SK-N-SH treated with all-trans-retinoic acid at 6 μM for 48 hours (cell line): ENCODE measurements at places on chromosomes 4 and X.

DNA sequence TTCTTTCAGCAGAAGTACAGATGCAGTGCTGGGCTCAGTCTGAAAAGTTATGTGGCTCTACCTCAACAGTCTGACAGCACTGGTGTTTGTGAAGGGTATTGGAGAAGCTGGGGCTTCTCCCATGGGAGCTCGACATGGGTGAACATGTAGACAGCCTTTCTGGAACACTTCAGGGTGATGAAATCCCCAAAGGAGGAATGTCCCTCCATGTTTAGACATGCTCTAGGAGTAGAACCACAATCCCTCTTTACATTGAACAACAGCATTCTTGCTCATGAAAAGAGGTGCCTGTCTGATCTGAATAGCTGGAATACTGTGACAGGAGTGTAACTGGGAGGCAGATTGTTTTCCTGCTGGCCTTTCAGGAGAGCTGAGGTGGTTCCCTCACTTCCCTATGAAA is 53.8 kb upstream of the NAP1L2 start:
- ATAC-seq, result no peak

DNA sequence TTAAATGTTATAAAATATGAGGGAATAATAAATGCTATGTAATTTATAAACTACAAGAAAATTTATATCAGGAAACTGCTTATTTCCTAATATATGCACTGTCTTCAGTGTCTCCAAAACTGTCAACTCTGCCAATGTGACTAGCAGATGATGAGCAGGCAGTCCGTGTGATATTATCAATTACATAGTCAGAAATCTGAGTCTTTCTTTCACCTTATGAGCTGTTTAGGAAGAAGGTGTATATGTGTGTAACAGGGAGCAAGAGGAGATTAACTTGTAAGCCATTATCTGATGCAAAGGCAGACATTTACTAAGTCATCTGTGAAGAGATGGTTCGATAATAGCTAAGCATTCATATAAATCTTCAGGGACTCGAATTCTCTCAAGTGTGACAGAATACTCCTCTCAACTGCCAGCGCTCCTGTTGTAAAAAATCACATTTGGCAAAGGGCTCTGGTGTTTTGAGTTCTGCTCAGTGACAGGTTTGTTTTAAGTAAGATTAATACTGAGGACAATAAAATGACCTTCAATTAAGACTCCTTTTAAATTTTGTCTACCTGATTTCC is 79.7 kb downstream of the SNCA start:
- ATAC-seq, result no peak

GRCh38 chrX:110026099-110026844 is 23.4 kb downstream of the TMEM164 start:
- ATAC-seq, result no peak

DNA sequence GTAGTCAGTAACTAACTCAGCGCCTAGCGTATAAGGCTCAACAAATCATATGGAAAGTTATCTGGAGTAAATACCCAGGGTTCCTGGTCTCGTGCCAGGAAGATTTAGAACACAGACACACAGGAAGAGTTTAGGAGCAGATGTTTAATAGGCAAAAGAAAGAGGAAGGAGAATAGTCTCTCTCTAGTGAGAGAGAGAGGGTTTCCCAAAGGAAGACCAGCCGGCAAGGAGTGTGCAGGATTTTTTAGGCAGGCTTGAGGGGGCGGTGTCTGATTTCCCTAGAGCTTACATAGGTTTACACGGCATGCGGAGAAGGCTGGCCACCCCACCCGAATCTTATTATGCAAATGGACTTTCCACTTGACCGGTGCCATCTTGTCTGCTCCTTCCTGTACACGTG is 284.0 kb upstream of the FRG1 start:
- no peak for ATAC-seq
